ENCODE measurements at places on chromosomes 1 and 21. TPM values are rescaled to one million over a fixed set of nuclear protein-coding genes. Genes with fewer than 3 reads are reported as not detected.

- no peak for DNase-seq
Measured at GRCh38 chr1:56255516-56256152, 323.7 kb downstream of the PLPP3 start.

DNA sequence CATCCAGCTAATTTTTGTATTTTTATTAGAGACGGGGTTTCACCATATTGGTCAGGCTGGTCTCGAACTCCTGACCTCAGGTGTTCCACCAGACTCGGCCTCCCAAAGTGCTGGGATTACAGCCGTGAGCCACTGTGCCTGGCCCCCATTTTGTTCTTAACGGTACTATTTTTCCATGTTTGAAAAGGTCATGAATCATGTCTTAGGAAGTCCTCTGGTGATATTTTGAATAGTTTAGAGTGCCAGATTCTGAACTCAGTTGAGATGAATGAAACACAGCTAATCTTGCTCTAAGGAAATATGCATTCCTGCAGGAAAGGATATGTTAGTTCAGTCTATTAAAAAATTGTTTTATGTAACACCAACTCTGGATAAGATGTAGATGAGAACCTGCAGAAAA, 62.6 kb upstream of the ATP2B4 start:
- DNase-seq: peak; percentile 36

FCGR3B gene
- not detected for total RNA-seq

ALG14 gene
- total RNA-seq: 4.1 TPM

CR1 gene
- total RNA-seq: not detected

SEMA6C gene
- total RNA-seq: 22.0 TPM
